ENCODE measurements at places on chromosomes 2 and 18.

DNA sequence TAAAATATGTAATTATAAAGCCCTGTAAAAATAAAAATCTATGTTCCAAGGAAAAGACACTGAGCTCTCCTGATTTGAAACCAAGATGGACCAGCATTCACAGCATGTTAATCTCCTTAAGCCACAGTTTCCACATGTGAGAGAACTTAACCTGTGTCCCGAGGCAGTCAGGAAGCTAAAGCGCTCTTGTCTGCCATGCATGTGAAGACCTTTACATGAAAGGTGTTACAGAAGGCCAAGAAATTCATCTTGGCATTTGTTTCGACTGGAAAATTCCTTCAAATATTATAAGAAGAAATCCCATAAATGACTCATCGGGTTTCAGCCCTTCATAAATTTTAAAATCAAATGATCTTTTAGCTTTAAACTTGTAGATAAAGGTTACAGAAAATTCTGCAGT, 328.6 kb downstream of the CDH2 start:
- DNase-seq = no peak

GRCh38 chr18:63161032-63161760, 158.4 kb downstream of the BCL2 start:
- DNase-seq = no peak

GRCh38 chr18:69387186-69387585, 13.5 kb upstream of the DOK6 start:
- DNase-seq = no peak

GRCh38 chr2:33746208-33746800, 147.2 kb upstream of the FAM98A start:
- DNase-seq = no peak

DNA sequence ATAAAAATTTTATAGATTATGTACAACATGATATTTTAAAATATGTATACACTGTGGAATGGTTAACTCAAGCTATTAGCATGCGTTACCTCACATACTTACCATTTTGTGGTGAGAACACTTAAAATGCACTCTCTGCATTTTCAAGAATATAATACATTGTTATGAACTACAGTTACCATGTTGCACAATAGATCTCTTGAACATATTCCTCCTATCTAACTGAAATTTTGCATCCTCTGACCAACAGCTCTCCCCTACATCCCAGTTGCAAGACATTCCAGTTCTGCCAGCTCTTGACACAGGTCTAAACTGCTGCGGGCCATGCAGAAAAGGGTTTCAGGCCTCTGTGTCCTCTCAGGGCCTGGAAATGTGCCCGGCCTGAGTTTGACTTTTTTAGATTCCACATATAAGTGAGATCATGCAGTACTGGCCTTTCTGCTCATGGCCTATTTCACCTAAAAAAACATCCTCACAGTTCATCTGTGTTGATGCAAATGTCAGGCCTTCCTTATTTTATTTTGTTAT, 113.7 kb downstream of the CDCA7 start:
- no peak for DNase-seq

DNA sequence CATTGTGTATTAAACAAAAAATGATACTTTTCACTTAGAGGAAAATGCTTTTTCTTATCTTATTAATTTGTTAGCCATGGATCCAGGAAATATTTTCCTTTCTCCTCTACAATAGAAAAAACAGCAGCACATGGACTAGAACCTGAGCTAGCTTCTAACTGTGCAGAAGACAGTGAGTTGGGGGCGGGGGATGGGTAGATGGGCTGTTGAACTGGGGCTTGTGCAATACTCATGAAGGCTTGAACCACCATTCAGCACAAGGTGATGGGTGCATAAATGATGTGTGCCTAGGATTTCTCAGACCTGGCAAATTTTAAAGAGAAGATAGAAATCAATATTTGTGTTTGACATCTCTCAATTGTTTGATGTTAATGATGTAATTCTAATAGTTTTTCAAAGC, 42.0 kb downstream of the COL5A2 start:
- DNase-seq = no peak

DNA sequence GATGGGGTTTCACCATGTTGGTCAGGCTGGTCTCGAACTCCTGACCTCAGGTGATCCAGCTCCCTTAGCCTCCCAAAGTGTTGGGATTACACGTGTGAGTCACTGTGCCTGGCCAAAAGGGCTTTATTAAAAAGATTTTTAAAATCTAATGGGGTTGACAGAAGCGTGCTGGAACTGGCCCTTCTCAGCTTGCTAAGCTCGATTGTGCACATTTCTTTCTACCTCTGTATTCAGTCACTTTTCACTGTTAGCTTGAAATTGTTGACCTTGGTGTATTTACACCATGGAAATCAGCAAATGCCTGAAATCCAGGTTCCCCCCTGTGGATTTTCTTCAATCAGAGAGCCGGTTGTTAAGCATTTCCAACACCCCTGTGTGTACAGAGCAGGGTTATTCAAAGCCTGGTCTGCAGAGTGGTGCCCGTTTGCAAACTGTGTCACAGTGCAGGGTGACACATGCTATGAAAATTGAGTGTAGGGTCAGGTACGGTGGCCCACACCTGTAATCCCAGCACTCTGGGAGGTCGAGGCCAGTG, 140.2 kb downstream of the TGIF1 start:
- DNase-seq = no peak

DNA sequence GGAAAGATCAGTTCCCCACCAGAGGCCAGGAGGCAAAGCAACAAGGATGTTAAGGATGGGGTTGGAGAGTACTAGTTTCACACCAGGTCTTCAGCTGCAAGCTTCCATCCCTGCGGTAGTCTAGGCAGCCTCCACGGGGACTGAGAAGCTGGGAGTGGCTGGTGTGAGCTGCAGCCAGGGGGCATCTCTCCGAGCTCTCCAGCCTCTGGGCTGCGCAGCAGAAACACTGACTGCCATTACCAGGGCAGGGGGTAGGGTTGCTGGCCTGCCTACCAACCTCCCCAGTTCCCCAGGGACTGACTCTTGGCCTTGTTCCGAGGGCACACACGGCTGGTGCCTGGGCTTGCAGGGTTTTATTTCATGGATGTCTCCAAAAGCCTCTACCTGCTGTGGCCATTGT, 15.9 kb downstream of the GATA6 start:
- DNase-seq = no peak

- DNase-seq = no peak
These were observed 45.4 kb downstream of the EXOC6B start for GRCh38 chr2:72780477-72780876.

- DNase-seq = no peak
These were observed 183.1 kb downstream of the PID1 start for GRCh38 chr2:229087843-229088516.

- no peak for DNase-seq
These were observed 514.0 kb downstream of the GALR1 start for GRCh38 chr18:77763530-77764145.

DNA sequence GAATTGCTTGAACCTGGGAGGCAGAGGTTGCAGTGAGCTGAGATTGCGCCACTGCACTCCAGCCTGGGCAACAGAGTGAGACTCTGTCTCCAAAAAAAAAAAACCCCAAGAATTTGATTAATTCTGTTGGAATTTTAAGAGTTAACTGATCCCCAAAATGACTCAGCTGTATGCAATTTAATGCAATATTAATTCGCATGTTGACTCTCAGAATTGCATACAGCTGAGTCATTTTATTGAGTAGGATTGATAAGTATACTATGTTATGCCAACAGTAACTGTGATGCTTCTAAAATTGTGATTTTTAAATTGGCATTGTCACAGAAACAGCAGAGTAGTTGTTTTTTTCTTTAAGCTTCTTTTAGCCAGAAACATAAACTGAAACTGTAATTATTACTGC, 19.6 kb downstream of the MSH2 start:
- no peak for DNase-seq

- peak; percentile 53 for DNase-seq
These were observed 8.4 kb upstream of the GPC1 start for GRCh38 chr2:240426845-240427721.

- DNase-seq = no peak
These were observed 11.5 kb downstream of the GRB14 start for GRCh38 chr2:164609790-164610189.
